K562 (cell line): ENCODE measurements at places on chromosomes 7 and 10.
A peak's percentile ranks its signal among the peaks of the same experiment; 100 is the strongest.

GRCh38 chr10:61612450-61612849 is 50.3 kb upstream of the CABCOCO1 start:
- peak; percentile 53 for DNase-seq

- DNase-seq: no peak
These were observed 37.4 kb downstream of the PRKAG2 start for GRCh38 chr7:151839451-151839921.

GRCh38 chr7:128299109-128299607 is 44.5 kb downstream of the RBM28 start:
- no peak for DNase-seq

DNA sequence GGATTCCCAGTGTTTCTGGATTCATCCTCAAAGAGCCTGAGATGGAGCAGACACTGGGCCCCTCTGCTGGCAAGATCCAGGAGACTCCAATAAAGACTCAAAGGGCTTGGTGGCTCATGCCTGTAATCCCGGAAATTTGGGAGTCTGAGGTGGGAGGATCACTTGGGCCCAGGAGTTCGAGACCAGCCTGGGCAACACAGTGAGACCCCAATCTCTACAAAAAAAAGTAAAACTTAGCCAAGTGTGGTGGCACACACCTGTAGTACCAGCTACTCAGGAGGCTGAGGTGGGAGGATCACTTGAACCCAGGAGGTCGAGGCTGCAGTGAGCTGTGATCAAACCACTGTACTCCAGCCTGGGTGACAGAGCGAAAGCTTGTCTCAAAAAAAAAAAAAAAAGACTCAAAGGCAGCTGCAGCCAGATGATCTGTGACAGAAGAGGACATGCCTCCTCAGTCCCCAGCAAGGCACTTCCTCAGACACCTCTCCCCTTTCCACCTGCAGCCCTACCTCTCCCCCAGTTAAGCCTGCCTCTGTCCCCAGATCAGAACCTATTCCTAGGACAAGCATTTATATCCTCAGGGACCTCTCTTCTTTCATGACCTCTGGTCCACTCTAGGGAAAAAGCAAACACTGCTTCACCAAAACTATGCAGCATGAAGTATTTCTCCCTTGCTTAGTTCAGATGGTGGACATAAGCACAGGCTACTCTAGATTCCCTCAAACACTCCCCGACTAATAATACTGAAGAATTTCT is 27.9 kb downstream of the PDLIM1 start:
- no peak for DNase-seq

DNA sequence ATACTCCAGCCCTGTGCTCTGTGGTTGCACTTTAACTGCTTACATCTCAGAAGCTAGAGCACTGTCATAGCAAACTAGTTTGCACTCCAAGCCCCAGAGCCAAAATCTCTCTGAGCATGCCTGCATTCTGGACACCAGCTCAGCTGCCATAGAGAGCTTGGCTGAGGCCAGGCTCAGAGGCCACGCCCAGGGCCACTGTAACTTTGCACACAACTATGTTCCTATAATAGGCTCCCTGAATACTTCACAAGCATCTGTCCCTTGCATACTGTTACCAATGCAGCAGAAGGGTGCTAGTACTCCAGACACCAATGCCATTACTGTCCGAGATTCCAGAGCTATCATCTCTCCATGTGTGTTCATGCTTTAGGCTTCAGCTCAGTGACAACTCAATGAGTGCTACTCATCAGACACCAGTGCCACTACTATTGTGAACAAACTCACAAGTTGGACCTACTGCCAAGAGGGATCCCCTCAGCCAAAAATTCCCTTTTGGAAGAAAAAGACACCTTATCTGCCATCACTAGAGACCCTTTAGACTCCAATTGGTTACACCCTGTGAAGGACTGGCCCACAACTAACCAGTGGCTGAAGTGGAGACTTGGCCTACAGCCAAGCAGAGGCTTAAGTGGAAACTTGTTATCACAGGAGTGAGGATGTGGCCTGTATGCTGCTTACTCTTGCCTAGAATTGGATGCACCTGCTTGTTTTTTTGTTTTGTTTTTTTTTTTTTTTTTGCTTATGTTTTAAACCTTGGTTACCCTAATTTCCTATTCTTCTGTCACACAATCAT is 211.6 kb upstream of the MAGI2 start:
- no peak for DNase-seq
